HS-5 (cell line): ENCODE measurements at places on chromosomes 16 and 17.
A peak's percentile ranks its signal among the peaks of the same experiment; 100 is the strongest.

DNA sequence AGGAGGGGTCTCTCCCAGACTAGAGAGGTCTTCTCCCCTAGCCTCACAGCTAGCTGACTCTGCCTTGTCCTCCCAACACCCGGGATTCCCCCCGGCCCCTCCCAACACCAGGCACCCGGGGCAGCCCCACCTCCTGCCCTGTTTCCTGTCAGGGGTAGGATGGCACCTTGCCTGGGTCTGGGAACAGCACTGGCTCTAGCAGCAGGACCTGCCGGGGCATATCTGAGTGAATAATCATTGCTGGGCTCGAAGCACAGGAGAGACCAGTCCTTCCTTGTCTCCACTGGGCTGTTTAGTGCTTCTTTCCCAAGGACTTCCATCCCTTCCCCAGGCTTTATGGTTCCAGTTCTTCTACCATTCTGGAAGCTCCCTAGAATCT lies 25.7 kb downstream of the MINK1 start:
- DNase-seq: no peak

DNA sequence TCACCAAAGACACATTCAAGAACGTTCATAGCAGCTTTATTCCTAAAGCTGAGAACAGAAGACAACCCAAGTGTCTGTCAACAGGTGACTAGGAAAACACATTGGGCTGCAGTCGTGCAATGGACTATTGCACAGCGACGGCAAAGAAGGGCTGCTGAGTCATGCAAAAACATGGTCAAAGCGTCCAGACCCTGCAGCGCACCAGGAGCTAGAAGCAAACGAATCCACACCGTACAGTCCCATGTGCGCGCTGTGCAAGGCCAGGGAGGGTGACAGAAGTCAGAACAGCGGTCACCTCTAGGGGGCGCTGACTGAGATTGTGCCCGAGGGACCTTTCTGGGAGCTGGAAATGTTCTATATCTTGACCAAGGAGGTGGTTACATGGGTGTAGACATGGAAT lies 266.4 kb downstream of the MAF start:
- no peak for DNase-seq

DNA sequence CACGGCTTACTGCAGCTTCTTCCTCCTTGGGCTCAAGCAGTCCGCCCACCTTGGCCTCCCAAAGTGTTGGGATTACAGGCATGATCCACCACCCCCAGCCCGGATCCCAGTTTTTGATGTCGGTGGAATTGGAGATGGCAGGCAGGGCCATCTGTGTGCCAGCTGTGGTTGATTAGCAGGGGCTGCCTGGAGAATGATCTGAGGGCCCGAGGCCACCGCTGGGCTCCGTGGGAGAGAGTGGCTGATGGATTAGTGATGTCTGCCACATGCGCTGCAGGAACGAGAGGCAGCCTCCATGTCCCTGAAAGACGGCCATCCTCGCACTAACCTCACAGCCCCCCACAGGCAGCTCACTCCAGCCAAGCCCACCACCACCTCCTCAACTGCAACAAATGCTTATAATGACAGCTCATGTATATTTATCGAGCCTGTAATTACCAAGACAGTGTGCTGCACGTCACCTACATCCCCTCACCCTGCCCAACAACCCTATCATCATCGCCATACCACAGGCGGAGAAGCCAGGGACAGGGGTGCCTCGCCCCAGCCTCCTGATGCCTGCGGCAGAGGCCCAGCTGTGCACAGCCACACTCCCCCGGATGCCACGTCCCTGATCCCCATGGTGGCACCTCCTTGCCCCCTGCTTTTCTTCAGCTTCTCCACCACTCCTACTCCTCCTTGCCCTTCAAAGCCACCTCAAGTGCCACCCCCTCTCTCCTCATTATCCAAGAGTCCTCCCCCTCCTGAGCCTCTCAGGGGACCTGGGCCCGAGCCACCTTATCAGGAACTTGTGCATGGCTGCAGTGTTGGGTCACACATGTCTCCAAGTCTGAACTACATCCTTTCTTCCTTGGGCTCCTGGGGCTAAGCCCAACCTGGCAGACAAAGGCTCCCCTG lies 33.2 kb downstream of the ACTG1 start:
- no peak for DNase-seq

DNA sequence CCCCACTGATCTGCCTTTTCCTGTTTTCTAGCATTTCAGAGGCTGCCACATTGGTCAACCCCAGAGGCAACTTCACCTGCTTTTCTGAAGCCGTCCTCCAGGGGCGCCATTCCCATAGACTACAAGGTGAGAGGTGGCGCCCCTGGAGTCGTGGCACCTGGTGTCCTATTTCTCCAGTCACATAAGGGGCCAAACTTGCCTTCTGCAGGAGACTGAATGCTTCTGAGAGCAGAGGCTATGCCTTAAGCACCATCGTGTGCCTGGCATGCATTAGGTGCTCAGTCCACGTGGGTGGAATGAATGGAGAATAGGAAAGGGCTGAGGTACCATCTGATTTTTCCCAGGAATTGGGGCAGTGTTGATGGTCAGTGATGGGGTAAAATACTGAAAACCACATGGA lies 164.8 kb downstream of the HAPSTR1 start:
- DNase-seq: no peak

DNA sequence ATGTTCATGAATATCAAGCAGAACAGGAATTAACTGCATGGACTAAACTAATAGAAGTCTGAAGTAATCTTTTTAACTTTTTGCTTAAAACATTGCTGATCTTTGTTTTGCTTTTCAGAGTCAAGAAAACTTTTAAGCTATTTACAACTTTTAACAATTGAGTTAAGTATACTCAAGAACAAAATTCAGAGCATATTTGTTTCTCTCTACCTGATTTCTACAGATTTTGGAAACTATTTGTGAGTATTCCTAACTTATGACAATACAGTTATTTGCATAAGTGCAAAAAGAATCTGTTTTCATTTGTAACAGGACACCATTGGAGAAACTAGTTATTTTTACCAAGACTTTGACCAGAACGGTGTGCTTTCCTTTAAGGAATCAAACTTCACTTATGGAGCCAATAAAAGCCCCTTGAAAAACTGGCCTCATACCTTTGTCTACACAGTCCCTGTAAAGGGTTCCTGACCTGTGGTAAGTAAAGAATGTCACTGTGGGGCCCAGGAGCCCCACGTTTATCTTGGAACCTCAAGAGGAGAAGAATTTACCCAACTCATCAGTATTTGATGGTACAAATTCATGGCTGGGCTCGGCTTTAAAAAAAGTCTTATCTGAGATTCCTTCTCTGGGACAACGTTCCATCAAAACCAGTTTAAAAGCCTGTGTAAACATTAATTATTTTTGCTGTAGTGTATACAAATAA lies 11.3 kb upstream of the LDHD start:
- DNase-seq: no peak

- peak; percentile 16 for DNase-seq
Measured at GRCh38 chr16:72467157-72467759, 295.3 kb upstream of the PMFBP1 start.

DNA sequence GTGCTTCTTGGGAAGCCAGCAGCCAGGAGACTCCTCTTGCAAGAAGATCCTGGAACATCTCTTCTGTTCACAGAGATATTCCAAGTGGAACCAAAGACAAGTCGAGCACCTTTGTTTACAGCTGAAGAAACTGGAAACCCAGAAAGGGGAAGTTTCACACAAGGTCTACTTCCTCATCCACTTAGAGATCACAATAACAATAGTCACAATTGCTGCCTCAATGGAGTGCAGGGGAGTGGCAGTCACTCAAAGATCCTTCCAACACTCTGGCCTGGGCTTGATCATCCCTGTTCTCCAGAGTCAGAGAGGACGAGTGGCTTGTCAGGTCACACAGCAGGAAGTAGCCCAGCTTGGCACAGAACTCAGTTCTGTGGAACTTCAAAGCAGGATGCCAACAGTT lies 46.9 kb upstream of the SIAH1 start:
- DNase-seq: no peak

GRCh38 chr17:17200311-17200710 lies 5.8 kb downstream of the PLD6 start:
- DNase-seq: no peak

GRCh38 chr16:85661740-85662481 lies 26.8 kb downstream of the GINS2 start:
- no peak for DNase-seq

GRCh38 chr17:51909971-51910370 lies 248.5 kb downstream of the CA10 start:
- DNase-seq: no peak

GRCh38 chr17:13957636-13958035 lies 111.7 kb upstream of the COX10 start:
- no peak for DNase-seq

GRCh38 chr17:77332034-77332971 lies 191.5 kb downstream of the SEC14L1 start:
- no peak for DNase-seq

DNA sequence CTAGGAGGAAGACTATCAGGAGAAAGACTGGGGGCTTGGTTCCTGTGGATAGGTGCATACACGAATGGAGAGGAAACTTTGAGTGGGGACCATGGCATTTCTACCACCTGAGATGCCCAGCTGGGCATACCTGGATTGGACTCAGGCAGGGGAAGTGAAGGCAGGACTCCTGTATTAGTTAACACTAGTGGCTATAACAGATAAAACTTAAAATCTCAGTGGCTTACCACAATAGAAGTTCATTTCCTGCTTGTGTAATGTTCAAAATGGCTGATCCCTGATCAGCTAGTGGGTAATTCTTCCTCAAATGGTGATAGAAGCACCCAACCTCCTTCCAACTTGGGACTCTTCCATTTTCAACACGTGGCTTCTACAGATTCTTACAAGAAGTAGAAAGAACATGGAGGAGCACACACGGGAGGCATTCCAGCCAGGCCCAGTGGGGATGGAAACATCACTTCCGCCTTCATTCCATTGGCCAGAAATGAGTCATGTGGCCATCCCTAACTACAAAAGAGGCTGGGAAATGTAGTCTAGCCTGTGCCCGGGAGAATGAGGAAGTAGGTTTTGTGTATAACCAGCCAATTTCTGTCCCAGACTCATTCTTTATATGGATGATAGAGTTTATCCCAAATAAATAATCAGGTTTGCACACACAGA lies 112.1 kb downstream of the UTP18 start:
- peak; percentile 30 for DNase-seq

- no peak for DNase-seq
Measured at GRCh38 chr17:81238490-81238814, 403 bp downstream of the TEPSIN start.

- DNase-seq: no peak
Measured at GRCh38 chr16:50012182-50012581, 12.8 kb upstream of the CNEP1R1 start.

GRCh38 chr16:85327731-85328675 lies 215.7 kb upstream of the CIBAR2 start:
- DNase-seq: no peak

DNA sequence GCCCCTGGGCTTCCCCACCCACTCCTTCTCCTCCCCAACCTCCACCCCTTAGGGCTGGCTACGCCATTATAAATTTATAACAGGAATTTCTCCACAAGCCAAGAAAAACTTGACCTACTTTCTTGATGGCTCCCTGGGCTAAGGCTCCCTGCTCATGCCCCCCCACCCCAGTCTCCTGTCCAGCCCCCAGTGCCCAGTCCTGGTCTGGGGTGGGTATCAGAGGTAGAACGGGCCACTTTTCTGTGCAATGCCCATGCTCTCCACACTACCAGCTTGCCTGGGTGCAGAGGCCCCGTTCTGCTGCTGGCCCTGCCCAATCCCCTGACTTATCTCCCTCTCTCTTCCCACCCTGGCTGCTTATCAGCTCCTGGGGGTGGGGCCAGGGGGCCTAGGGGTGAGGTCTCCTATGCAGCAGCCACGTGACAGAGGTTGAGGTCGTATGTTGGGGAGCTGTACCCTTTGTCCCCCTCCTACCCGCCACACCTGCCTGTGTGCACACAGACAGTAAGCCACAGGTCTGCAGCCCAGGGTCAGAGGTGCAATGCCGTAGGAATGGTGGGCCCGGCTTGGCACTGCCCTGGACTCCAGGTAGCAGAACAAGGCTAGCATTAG lies 10.1 kb downstream of the THRA start:
- DNase-seq: no peak

GRCh38 chr17:4579678-4580077 lies 4.7 kb upstream of the SMTNL2 start:
- DNase-seq: no peak

DNA sequence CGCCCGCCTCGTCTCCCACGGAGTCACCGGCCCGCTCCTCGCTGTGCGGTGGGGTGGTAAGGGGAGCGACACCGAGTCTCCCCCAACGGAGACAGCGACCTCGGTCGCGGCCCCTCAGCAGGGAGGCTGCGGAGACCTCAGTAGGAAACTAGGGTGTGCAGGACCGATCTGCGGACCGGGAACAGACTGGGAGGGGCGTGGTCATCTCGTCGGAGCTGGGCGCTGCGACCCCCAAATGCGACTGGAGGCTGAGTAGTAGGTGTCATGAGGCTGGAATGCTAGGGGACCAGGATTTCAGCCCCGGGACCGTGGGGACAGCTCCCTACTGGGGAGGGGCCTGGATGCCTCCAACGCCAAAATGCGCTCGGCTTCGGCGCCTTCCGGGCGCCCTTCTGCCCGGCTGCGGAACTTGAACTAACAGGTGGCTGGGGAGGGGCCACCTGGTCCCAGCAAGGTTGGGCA lies 1.3 kb downstream of the CACNG4 start:
- DNase-seq: no peak
